Esophagus muscularis mucosa (tissue), 4 donors: ENCODE measurements at places on chromosomes 1 and 21. TPM values are rescaled to one million over a fixed set of nuclear protein-coding genes. Genes with fewer than 3 reads are reported as not detected.

The OR2G6 gene
- total RNA-seq = not detected

The OR11L1 gene
- not detected for total RNA-seq

The CYP4A22 gene
- total RNA-seq = not detected

- no peak overlapping the region for H3K27ac ChIP-seq
- no peak overlapping the region for H3K4me3 ChIP-seq
- DNase-seq = no peak
- no peaks in the 10 kb centered on the region for H3K27me3 ChIP-seq
- peaks cover 6% of the 10 kb centered on the region for H3K4me1 ChIP-seq
- H3K36me3 ChIP-seq = peaks cover 3% of the 10 kb centered on the region
Measured at GRCh38 chr1:243422362-243422761, 166.5 kb downstream of the SDCCAG8 start.

DNA sequence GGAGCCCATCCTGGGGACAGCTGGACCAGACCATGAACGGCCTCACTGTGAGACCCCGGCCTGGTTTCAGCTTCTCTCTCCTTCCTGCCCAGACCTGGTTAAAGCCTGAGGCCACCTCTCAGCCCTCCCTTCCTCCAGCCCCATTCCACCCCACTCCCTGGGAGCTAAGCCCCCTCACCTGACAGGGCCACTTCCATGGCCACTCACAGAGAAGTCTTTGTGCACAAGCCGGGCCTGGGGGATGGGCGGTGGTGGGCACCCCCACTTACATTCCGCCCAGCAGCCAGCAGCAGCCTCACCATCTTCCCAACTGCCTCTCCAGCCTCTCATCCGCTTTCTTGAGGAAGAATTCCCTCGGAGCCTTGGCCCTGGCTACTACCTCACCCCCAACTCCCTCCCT, 40.4 kb downstream of the RHBG start:
- H3K36me3 ChIP-seq = no peaks in the 10 kb centered on the region
- no peak overlapping the region for H3K27ac ChIP-seq
- no peaks in the 10 kb centered on the region for H3K4me1 ChIP-seq

- H3K4me1 ChIP-seq = peaks cover 7% of the 10 kb centered on the region
- peak overlapping the region; percentile 33 for H3K4me3 ChIP-seq
- H3K36me3 ChIP-seq = no peaks in the 10 kb centered on the region
- H3K27me3 ChIP-seq = no peaks in the 10 kb centered on the region
- H3K27ac ChIP-seq = peak overlapping the region; percentile 1
- DNase-seq = no peak
Measured at GRCh38 chr1:66300972-66301451, 232.9 kb upstream of the SGIP1 start.
